Esophagus squamous epithelium (tissue), 5 donors: ENCODE measurements at places on chromosomes 4 and X.

- DNase-seq, result no peak
Measured at GRCh38 chr4:105607876-105608275, 55.5 kb downstream of the ARHGEF38 start.

- no peak for DNase-seq
Measured at GRCh38 chrX:22063284-22063683, 31.2 kb downstream of the PHEX start.

GRCh38 chr4:124943938-124944337 is 231.4 kb upstream of the ANKRD50 start:
- DNase-seq, result no peak

DNA sequence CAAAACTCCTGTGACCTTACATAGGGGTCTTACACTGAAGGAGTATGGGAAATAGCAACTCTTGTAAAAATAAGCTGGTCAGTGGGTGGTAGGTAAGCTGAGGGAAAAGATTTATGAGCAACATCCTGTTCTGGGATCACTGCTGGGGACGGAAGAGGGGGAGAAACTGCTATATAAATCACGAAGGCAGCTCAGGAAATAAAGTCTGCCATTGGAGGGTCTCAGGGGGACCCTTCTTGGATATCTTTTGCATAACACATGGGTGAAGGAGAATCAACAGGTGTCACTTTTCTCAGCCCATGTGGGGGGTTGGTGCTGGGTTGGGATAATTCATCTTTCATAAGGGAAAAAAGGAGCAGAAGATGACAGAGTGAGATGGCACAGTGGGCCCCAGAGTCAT is 33.7 kb downstream of the AFF1 start:
- DNase-seq, result no peak

DNA sequence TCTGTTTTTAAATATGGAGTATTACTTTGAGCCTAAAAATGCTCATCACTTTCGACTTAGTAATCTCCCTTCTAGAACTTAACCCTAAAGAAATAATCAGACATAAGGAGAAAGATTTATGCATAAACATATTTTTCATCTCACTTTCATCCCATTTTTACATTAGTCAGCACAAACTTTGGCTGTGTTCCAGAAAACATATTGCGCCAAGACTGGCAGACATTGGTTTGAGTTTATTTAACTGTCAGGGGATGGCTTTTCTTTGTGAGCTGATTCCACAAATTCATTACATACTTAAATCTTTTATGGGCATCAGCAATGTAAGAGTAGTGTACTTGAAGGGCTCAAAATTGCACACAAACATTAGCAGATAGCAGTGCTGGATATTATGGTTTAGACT is 23.7 kb downstream of the MAOA start:
- DNase-seq, result no peak

GRCh38 chr4:77433418-77433733 is 172.2 kb upstream of the CXCL13 start:
- DNase-seq, result no peak

GRCh38 chrX:11672213-11672612 is 6.5 kb upstream of the ARHGAP6 start:
- no peak for DNase-seq

DNA sequence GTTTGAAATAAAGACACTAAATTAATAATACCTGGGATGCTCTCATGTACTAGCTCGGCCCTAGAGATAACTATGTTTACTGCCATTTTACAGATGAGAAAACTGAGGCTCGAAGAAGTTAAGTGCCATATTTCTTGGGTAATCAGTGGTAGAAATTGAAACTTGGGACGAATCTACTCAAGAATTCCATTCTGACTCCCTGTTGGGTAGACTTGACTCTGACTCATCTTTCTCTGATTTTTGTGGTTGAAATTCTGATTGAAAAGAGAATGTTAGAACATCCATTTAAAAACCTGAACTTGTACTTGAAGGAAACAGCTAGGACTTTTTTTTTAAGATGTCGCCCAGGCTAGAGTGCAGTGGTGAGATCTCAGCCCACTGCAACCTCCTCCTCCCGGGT is 50.1 kb upstream of the NSUN7 start:
- DNase-seq, result no peak

DNA sequence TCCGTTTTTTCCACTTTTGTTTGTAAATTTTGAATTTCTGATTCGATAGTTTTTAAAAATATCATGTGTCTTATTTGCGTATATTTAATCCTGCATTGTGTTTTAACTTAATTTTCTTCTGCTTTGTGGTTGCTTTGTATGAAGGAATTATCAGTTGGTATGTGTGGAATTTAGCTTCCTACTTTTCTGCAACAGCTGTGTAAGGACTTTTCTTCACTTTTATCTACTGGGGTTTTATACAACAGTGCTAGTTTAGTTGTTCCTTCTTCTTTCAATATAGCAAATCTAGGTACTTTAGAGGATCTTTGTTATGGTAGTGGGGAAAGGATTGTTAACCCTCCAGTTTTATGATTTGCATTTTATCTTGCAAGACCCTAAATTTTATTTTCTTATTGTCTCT is 410.3 kb downstream of the CCSER1 start:
- DNase-seq, result no peak

GRCh38 chr4:94767446-94767845 is 9.7 kb downstream of the BMPR1B start:
- no peak for DNase-seq

GRCh38 chr4:89469516-89469915 is 161.9 kb upstream of the GPRIN3 start:
- no peak for DNase-seq

- no peak for DNase-seq
Measured at GRCh38 chrX:148741441-148741840, 241.0 kb downstream of the AFF2 start.

- DNase-seq, result no peak
Measured at GRCh38 chr4:16155528-16156169, 70.6 kb downstream of the TAPT1 start.

GRCh38 chr4:7900334-7900909 is 39.2 kb downstream of the AFAP1 start:
- DNase-seq, result no peak

- DNase-seq, result no peak
Measured at GRCh38 chr4:118957722-118958445, 69.2 kb downstream of the SYNPO2 start.

- DNase-seq, result no peak
Measured at GRCh38 chrX:119503484-119503861, 35.2 kb downstream of the SLC25A5 start.

GRCh38 chrX:1165535-1166196 is 46.8 kb downstream of the CRLF2 start:
- DNase-seq, result no peak

DNA sequence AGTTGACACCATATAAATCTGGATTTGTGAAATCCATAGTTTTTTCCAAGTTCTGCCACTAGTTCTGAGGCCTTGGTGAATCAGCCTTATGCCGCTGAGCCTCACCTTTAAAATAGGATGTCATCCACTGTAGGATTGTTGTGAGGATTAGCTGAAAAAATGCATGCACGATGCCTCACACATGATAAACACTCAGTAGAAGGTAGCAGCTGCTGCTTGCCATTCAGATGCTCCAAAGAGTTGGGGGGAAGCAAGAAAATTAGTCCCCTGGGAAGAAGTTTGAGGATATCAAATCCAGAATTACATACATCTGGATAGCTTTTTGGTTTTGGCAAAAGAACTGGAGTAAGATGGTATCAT is 7.4 kb downstream of the MMAA start:
- no peak for DNase-seq

DNA sequence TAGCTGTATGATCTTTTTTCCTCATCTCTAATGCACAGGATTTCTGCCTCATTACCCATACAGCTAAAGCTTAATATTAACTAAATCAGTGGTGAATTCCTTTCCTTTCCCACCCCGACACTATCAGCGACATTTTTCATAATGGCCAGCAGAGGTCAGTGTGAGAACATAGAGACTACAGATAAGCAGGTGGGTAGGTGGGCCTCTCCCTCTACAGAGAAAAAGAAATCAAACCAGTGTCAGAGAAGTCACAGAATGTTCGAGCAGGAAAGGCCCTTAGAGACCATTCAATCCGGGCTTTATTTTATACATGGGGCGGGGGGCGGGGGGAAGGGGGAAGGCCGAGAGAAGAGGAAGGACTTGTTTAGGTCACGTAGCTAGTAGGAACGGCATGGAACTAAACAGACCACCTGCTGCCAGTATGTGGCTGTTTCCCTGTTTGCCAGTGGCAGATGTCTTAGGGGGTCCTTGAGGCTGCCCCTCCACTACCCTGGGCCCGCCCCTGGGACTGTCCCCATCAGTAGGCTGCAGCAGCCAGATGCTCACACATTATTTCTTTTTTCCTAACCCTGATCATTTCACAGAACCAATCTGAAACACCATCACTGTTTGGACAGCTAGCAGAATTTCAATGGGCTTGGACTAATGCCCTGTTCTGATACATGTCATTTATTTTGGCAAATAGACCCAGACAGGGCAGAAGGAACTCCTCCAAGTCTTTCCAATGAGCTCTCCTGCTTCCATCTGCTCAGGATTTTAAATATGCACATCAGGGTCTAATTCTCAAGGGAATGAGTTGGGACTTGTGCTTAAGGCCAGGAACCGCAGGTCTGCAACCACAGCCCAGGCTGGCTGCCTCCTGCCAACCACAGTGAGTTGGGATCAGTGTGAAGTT is 133.4 kb downstream of the ATG4A start:
- no peak for DNase-seq

GRCh38 chr4:184807797-184808712 is 17.7 kb downstream of the ACSL1 start:
- no peak for DNase-seq

DNA sequence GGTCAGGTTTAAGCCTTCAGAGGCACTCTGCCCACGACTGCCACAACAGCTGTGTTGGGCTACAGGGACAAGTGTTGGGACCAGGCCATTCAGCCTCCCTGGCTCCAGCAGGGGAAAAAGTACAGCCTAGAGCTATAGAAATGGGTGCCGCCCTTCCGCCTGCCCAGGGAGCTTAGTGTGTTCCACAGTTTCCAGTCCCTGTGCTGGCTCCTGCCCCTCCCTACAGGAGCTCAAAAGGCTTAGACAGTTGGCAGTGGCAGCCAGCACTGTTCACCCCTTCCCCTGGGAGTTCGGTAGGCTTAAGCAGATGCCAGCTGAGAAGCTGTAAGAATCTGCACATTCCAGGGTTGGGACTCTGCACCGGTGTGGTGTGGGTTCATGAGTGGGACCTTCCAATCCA is 408.2 kb upstream of the INTU start:
- no peak for DNase-seq

GRCh38 chr4:38381788-38382187 is 282.2 kb upstream of the KLF3 start:
- no peak for DNase-seq

DNA sequence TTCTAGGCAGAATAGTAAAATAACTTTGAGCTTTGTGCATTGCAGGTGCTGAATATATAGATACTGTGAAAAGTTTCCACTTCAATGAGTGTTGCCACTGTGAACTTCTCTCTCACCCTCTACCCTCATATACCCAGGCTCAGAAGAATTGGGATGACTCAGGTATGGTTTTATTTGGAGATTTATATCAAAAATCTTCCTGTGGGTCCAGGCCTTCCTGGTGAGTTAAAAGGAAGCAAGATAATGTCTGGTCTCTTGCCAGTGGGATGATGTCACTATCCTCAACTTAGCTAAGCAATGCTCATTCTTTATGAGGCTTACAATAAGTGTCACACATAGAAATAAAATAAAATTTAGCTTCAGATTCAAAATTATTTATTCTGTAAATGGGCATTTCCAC is 153.3 kb upstream of the TENT5D start:
- DNase-seq, result no peak

DNA sequence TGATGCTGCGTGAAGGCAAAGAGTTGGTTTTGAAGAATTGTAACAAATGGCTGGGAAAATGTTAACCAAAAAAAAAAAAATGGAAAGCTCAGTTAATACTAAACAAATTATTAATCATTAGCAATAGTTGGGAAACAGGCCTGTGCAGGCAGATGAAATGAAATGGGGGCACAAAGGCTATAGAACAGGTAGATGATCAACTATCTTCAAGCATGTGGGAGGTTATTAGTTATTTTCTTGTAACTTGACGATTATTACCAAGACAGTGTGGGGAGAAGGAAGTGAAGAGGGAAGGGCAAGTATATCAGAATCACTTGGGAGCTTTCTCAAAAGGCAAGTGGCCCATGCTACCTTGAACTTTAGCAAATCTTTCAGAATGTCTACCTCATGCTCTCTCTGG is 351.9 kb downstream of the BCOR start:
- DNase-seq, result no peak

DNA sequence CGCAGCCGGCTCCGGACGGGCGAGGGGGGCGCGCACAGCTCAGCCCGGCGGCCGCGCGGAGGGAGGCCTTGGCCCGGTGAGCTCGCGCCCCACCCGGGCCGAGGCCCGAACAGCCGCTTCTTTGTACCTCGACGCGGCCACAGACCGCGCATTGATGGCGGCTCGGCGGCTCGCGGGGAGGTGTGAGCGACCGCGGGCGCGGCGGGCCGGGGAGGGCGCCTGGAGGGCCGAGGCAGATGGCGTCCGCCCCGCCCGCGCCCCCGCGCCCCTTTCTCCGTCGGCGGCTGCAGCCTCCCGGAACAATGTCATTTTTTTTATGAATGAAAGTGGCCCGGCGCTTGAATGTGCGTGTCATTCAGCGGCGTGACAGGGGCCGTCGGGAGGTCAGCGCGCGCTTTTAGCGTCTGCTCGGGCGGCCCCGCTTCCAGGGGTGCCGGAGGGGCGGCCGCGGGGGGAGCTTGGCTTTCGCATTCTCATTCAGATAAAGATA is 1.8 kb downstream of the FGFR3 start:
- no peak for DNase-seq

DNA sequence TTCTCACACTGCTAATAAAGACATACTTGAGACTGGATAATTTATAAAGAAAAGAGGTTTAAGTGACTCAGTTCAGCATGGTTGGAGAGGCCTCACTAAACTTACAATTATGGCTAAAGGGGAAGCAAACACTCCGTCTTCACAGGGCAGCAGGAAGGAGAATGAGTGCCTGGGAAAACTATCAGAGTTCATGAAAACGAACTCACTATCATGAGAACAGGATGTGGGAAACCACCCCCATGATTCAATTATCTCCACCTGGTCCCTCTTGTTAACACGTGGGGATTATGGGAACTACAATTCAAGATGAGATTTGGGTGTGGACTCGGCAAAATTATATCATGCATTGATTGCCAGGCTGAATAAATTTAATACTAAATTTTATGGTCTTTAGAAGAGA is 592.7 kb downstream of the GRXCR1 start:
- DNase-seq, result no peak

GRCh38 chr4:40881851-40882250 is 132.1 kb downstream of the NSUN7 start:
- no peak for DNase-seq

- no peak for DNase-seq
Measured at GRCh38 chr4:159770401-159770800, 667.5 kb downstream of the RAPGEF2 start.

GRCh38 chr4:8131210-8131609 is 27.4 kb downstream of the ABLIM2 start:
- no peak for DNase-seq

- DNase-seq, result no peak
Measured at GRCh38 chr4:84753321-84753972, 170.5 kb downstream of the CDS1 start.

DNA sequence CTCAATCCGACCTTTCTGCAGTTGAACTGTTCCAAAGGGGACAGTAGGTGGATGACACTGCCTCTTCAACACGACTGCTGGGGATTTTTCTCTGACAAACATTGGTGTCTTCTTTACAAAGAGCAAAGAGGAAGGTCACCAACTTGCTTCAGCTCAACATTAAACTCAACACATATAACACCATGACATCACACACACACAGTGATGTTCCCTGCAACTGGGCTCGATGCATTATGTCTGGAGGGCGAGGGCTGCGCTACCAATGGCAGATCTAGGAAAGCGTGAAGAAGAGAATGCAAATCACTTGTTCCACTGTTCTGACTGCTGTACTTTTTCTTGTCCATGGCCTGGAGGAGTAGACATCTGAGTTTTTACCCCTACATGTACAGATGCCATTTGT is 385.9 kb downstream of the UNC5C start:
- no peak for DNase-seq
